ENCODE measurements at places on chromosomes 5 and 9.

- DNase-seq, result no peak
Observed at GRCh38 chr5:129716235-129716634, 31.7 kb upstream of the MINAR2 start.

GRCh38 chr5:179485845-179486575 is 64.3 kb upstream of the RUFY1 start:
- DNase-seq, result no peak

DNA sequence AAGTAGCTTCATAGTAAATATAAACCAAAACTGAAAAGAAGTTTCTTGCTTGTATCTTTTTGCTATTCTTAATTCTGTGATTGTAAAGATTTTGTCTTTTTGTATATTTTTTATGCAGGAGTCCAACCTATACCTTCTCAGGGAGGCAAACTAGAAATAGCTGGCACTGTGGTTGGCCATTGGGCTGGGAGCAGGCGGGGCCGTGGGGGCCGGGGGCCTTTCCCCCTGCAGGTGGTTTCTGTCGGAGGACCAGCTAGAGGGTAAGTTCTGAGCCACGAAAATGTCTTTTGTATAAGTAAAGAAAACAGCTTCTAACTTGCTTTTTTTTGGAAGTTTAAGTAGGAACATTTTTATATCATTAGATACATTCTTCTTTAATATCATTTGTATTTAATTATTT is 15.4 kb upstream of the PHF2 start:
- no peak for DNase-seq

DNA sequence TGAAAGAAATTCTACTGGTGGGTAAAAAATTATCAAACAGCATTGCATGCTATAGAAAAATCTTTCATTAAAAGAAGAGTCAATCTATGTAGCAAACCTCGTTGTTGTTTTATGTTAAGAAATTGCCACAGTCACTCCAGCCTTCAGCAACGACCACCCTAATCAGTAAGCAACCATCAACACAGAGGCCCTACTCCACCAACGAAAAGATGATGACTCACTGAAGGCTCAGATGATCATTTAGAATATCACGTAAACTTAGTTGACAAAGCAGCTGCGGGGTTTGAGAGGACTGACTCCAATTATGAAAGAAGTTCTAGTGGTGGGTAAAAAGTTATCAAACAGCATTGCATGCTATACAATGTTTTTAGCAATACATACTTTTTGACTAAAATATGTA is 242.6 kb downstream of the DRD1 start:
- no peak for DNase-seq

- DNase-seq, result no peak
Observed at GRCh38 chr9:126677188-126678084, 63.7 kb downstream of the LMX1B start.

DNA sequence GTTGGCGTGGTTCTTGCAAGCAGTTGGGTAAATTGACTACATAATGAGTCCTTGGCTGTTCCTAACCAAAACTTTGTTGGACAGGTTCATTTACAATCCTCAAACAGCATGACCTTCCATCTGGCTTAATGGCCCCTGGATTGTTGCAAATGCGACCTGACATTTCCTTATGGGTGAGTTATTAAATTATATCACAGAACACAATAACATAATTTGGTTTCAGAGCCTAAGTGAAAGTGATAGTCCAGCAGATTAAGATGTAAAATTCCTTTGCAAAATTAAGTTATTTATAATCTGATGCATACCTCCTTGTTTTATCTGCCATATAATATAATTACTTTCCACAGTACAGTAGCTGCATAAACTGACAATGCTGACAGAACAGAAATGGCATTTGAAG is 224.4 kb downstream of the TUSC1 start:
- DNase-seq, result no peak

GRCh38 chr5:26761045-26761444 is 277.3 kb downstream of the CDH9 start:
- DNase-seq, result no peak

- no peak for DNase-seq
Observed at GRCh38 chr5:118522626-118523025, 465.7 kb downstream of the DTWD2 start.

- DNase-seq, result no peak
Observed at GRCh38 chr5:80143491-80143890, 108.3 kb downstream of the THBS4 start.

DNA sequence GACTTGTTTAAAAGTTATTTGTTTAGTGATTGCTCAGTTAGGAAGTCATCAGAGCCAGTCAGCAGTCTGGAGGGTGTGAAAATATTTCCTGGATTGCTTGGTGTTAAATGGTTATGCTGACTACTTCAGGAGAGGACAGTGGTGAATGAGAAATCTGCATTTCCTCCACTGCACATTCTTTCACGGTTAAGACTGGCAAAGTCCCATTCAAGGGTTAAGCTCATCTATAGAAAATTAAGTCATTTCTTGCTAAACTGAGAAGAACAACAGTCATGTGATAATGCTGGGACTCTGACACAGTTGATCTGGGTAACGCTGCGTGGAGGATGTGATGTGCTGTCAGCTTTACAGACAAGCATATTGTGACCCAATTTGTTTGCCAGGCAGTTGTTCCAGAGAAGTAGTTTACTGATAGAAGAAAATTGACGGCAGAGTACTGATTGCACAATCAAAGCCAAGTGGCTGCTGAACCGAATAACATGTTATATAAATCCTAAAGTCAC is 80.4 kb downstream of the GRAMD2B start:
- peak; percentile 40 for DNase-seq

DNA sequence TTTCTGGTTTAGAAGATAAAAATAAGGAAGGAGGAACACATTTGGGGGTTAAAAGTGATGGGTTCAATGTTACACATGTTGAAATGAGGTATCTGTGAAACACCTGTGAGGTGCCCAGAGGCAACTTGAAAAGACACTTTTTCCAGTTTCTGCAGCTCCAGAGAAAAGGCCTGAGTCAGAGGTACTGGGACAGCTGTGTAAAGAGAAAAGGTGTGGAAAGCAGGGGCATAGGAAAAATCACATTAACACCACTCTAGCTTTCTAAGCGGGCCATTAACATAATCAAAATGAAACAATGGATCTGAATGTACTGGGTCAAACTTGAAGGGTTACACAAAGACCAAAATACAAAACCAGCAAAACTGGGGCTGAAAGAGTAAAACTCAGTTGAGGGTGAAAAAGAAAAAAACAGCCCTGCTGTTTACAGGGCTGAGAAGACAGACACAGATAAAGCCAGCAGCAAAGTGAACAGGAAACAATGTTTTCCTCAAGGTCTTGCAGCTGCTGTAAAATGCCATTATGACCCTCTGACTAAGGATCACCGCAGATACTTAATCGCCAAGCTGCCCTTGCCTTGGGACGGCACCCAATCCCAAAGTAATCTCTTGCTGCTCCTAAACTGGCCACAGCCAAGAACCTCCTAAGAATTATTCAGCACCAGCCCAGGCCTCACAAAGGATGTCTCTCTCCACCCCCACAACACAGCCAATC is 104.7 kb downstream of the DROSHA start:
- DNase-seq, result no peak

DNA sequence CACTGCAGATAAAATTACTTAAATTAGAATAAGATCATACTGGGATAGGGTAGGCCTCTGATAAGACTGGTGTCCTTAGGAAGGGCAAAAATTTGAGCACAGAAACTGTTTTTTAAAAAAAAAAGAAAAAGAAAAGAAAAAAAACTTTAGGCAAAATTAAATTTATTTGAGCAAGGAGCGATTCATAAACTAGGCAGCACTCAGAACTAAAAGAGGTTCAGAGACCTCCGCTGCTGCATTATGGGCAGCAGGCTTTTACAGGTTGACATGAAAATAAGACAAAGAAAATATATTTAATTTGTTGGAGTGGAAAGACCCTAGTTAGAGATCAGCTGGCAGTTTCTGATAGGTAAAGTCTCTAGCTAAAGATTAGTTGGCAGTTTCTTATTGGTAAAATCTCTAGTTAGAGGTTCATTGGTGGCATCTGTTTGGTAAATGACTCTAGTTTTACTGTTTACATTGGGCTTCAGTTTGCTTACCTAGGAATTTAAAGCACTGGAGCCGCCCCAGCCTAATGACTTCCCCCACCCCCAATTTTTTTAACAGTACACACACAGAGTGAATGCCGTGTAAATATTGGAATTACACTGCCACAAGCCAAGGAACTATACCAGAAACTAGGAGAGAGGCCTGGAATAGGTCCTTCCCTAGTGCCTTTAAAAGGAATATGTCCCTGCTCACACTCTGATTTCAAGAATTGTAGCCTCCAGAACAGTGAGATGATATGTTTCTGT is 4.5 kb upstream of the PLPP6 start:
- DNase-seq, result no peak

GRCh38 chr5:75668445-75668844 is 48.8 kb downstream of the POC5 start:
- no peak for DNase-seq

GRCh38 chr9:77975806-77976205 is 55.8 kb downstream of the GNAQ start:
- DNase-seq, result no peak

DNA sequence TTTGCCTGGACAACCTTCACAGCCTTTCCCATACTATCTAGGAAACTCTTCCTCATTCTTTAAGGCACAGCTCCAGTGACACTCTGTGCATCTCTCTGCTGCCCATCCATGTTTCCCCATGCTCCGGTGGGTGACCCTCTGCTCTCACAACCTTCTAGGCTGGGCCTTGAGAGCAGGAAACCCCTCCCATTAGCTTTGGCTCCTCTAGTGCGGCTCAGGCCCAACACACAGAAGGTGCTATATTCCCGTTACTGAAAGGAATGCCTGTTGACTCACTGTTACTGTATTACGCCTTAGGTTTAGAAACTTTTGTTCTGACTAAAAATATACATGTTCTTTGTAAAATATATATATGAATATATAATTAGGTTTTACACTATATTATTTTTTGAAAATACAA is 8.1 kb upstream of the CCL28 start:
- DNase-seq, result no peak

- no peak for DNase-seq
Observed at GRCh38 chr5:140986117-140986521, 19.8 kb downstream of the PCDHAC2 start.

DNA sequence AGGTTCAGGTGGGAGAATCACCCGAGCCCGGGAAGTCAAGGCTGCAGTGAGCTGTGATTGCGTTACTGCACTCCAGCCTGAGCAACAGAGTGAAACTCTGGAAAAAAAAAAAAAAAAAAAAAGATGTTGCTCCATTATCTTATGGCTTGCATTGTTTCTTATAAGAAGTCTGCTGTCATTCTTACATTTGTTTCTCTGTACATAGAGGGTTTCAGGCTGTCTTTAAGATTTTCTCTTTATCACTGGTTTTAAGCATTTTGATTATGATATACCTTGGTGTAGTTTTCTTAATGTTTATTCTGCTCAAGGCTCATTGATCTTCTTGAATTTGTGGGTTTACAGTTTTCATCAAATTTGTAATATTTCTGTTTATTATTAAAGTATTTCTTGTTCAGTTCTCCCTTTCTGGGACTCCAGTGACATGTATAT is 35.2 kb downstream of the MVB12B start:
- no peak for DNase-seq

- no peak for DNase-seq
Observed at GRCh38 chr5:39113354-39113953, 39.3 kb upstream of the RICTOR start.

DNA sequence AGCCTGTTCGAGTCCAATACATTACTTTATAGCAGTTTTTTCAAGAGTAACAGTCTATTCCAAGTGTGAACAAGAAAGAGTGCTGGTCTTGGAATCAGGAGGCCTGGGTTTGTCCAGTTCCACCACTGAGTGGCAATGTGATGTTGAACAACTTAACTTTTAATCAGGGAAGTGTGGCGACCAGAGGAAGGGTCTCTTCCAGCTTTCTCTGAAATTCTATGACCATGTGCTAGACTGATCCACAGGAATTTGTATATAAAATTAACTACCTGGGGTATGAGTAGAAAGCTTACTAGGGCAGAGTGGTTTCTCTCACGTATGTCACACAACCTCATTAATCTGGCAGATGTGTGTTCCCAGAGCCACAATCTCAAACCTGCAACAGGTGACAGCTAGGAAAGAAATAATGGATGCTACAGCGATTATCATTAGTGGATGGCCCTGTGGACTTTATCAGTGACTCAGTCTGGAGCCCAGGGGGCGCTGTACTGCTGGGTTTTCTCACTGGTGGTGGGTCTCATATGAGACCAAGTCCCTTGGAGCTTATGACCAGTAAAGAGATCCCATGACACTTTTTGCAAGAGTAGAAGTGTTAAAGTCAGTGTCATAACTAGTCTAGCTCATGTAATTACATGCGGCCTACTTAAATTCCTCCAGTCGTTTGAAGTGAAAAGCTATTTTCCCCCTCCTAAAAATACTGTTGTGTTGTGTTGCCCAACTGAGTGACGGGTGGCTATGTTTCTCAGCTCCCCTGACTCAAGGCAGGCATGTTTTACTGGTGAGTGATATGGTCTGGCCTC is 116.5 kb downstream of the GDNF start:
- DNase-seq, result no peak

DNA sequence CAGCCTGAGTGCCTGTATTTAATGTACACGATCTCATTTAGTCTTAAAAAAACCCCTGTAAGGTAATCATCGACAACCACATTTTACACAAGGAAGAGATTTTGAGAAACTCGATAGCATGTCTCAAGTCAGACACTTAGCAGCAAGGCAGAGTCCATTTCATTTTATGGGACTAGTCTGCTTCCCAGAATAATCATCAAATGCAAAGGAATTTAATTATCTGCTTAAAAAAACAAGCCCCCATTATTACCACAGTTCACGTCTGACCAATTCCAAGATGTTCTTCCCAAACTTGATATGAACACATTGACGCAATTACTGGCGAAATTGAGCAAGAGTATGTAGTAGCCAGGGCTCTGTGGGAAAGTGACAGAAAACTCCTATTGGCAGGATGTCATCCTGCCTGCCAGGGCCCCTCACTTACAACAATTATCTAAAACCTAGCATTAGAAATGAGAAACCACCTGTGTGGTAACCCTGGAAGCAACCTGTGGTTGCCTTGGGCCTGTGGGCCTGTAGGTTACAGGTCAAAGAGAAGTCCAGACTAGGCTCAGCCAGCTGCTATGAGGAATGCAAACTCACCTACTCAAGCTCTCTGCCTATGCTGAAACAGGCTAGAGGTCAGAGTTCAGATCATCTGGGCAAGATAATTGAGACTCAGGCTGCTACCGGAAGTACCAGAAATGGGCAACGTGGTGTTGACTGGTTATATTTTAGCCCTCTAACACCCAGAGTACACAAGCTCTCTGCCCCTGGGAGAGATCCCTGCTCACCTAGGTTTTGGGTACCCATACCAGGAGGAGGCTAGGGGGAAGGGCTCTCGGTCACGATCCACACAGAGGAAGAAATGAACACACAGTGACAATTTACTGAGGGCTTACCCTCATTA is 1.6 kb downstream of the B4GALT1 start:
- DNase-seq, result no peak

DNA sequence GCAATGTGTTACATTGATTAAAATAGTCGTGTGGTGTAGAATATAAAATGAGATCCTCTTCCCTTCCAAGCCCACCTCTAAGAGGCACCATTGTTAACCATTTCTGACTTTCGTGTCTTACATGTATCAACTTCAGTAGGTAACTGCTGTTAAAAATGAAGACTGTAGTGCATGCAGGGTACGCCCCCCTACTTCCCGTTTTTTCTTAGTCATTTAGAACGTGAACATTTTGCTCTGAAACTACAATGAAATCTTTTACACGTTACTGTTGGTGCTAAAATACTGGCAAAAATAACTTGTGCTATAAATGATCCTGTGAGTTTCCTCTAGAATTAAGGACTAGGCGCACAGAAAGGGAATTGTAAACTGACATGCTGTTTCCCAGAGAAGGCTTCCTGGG is 41.5 kb downstream of the WNK2 start:
- no peak for DNase-seq

- DNase-seq, result peak; percentile 50
Observed at GRCh38 chr9:20620650-20621470, 1.4 kb downstream of the MLLT3 start.

- no peak for DNase-seq
Observed at GRCh38 chr5:169922474-169922873, 57.8 kb downstream of the INSYN2B start.

Measured in thymus (tissue), 14 donors.